ENCODE measurements at places on chromosomes 11 and 22.

- DNase-seq, result no peak
These were observed 316.6 kb downstream of the MIAT start for GRCh38 chr22:26974034-26974433.

- DNase-seq, result no peak
These were observed 9.4 kb upstream of the EI24 start for GRCh38 chr11:125559888-125560287.

- no peak for DNase-seq
These were observed 1.7 kb upstream of the TXNRD2 start for GRCh38 chr22:19943082-19944026.

- DNase-seq, result no peak
These were observed 51.4 kb upstream of the ACAT1 start for GRCh38 chr11:108069947-108070346.

DNA sequence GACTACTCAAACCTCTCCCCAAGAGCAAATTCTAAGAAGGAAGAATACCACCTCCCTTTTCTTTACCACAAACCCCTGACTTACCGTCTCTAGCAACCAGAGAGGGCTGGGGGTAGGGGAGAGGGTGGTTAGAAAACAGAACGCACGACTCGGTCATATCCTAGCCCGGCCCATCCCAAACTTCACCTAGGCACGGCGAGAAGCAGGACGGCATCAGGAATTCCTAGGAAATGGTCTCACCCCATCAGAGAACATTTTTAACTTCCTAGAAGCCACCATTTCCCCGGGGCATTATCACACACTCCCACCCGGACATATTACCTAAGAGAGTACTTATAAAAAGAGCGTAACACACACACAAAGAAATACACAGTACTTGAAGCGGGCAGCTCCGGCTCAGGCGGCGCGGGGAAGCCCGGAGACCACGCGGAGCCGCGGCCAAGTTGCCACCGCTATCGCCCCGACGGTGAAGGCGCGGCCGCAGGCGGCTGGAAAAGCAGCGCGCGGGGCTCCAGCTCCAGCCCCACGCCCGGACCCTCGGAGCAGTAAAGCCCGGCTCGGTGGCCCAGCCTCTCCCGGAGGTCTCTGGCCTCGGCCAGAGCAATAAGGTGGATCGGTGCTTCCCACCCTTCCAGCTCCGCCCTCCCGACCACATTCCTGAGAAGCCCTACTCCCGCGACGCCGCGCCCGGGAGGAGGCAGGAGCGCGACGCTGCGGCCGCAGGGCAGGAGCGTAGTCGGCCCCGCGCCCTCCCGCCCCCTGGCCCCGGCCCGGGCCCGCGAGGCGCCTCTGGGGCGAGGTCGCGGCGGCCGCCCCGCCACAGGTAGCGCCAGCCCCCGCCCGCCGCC is 878 bp downstream of the RRAS2 start:
- DNase-seq, result peak; percentile 54

- no peak for DNase-seq
These were observed 11.0 kb downstream of the SULT4A1 start for GRCh38 chr22:43851058-43851978.

DNA sequence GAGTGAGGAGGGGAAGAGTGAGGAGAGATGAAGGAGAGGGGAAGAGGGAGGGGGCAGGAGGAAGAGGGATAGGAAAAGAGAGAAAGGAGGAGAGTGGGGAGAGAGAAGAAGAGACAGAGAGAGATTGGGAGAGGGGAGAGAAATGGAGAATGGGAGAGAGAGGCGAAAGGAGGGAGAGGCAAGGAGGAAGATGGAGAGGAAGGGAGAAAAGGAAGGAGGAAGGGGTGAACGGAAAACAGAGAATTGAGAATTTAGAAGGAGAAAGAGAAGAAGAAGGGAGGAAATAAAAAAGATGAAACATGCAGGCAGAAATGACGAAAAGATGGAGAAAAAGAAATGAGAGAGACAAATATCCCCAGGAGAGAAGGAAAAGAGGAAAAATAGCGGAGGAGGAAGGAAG is 502.8 kb downstream of the MN1 start:
- no peak for DNase-seq

- DNase-seq, result no peak
These were observed 42.1 kb downstream of the CLMP start for GRCh38 chr11:123152951-123153350.

DNA sequence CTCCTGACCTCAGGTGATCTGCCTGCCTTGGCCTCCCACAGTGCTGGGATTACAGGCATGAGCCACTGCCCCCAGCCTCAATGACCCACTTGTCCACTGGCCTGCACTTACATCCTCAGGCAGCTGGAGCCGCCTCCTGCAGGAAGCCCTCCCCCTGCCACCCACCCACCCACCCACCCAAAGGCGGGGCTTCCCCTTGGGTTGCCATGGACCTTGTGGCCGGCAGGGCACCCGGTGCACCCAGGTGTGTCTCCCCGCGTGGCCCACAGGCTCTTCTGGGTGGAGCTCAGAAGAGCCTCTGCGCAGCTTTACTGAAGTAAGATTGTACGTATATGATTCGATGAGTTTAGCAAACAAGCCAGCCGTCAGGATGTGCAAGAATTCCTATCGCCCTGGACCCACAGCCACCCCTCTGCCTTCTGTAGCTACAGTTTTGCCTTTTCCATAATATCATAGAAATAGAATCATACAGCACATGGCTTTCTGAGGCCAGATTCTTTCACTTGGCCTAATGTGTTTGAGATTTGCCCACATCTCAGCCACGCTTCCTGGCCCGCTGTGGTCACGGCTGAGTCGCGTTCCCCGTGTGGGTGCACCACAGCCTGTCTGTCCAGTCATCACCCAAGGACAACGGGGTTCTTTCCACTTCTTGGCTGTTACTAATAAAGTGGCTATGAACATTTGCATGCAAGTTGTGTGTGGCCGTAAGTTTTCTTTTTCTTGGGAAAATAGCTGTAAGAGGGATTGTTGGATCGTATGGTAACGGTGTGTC is 5.3 kb upstream of the BRSK2 start:
- peak; percentile 47 for DNase-seq

DNA sequence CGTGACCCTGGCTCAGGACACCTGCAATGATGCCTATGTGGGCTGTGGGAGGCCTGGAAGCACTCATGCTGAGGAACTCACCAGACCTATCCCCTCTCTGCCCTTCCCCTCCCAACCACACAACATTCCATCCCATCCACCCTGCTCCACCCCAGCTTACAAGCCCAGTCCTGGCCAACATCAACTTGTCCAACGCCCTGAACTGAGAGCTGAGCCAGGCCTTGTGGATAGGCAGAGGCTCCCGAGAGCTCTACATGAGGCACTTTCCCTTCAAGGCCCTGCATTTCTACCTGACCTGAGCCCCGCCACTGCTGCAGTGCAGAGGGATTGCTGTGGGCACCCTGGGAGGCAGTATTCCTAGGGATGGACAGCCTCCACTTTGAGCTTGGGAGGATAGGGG is 112.4 kb downstream of the PDE2A start:
- no peak for DNase-seq

DNA sequence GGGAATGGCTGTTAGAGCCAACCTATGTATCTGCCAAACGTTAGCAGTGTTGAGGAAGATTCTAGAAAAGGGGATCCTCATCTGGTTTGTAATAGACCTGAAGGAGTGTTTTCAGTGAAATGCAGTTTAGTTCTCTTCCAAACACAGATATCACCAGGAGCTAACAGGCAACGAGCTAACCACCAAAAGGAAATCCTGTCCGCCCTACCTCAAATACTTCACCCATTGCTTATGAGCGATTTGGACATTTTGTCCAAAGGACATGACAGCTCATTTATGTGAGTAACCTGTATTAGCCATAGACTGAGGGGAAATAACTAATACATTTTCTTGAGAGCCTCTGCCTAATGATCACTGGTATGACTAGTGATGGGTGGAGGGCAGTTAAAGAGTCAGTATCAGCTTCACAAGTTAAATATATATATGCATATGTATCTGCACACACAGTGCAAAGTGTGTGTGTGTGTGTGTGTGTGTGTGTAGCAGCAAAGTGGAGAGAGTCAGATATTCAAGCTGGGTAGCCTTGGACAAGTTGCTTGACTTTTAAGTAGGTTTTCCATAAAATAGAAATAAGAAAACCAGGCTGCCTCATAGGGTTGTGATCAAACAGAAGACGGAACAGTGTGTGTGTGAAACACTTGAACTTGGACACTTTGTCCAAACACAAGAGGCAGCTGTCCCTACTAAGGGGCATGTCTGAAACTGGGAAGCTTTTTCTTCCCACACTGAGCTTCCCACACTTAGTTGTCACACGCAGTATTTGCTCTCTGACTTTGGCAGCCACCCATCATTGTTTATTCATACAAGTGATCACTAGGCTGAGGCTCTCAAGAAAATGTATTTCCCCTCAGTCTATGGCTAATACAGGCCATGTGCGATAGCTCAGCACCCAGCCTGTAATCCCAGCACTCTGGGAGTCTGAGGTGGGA is 940 bp upstream of the C11orf91 start:
- DNase-seq, result no peak

DNA sequence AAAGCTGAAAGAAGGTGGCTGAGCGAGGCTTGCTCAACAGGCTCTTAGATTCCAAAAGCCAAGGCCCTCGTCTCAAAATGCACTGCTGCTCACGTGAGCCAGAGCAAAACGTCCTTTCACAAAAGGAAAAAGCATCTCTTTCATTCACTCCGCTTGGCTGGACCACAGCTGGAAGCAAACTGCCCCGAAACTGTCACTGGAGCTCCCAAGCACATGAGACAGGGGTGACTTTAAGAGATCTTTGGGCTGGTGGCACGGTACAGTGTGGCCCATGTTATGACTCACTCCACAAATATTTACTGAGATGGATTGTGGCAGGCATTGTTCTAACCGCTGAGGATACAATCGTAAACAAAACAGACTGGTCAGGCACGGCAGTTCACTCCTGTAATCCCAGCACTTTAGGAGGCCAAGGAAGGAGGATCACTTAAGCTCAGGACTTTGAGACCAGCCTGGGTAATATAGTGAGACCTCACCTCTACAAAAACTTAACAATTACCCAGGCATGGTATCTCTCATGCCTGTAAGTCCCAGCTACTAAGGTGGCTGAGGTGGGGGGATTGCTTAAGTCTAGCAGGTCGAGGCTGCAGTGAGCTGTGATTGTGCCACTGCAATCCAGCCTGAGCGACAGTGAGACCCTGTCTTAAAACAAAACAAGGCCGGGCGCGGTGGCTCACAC is 3.6 kb downstream of the PLA2G6 start:
- no peak for DNase-seq

DNA sequence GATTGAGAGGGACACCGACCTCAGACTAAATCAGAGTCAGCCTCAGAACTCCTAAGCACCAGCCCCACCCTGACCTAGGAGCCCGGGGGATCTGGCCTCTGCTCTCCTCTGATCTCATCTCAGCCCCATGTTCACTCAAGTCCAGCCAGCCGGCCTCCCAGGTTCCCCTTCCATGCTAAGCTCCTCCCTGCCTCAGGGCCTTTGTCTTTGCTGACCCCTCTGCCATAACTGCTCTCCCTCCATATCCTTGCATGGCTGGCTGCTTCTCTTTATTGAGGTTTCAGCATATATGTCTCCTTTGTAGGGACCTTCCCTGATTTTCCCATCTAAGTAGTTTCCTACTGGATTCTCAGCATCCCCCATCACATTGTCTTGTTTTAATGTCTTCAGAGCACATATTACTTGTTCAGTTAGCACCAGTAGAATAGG is 780 bp upstream of the SLC15A3 start:
- no peak for DNase-seq

- DNase-seq, result no peak
These were observed 100.3 kb upstream of the CLPB start for GRCh38 chr11:72534371-72535193.

DNA sequence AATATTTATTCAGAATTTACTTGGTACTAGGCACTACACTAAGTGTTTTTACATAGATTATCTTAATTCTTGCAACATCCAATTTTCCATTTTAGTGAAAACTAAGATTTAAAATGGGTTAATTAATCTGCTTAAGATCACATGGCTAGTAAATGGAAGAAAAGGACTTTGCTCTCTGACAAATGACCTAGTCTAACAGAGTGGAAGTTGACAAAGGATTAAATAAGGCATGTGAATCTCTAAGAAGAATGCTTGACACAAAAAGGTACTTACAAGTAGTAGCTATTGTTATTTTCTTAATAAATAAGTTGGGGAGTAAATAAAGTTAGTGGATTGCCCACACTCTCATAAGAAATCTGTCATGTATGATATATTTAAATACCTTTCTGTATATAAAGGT is 584.8 kb downstream of the DLG2 start:
- no peak for DNase-seq

DNA sequence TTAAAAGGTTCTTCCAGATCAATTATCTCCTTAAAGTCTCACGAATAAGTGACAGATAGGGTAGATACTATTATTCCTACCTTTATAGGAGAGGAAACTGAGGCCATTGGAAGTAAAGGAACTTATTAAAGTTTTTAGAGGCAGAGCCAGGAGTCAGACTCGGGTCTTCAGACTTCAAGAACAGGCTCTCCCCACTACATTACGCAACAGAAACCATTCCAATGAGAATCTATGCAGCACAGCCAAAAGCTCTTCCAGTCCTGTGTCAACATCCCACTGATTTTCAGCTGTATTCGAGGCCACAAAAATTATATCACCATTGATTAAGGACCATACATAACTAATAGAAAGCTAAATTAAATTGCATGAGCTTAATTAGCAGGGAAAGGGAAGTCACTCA is 77.4 kb downstream of the RELT start:
- no peak for DNase-seq

GRCh38 chr11:10205928-10206327 is 88.1 kb downstream of the SBF2 start:
- no peak for DNase-seq

DNA sequence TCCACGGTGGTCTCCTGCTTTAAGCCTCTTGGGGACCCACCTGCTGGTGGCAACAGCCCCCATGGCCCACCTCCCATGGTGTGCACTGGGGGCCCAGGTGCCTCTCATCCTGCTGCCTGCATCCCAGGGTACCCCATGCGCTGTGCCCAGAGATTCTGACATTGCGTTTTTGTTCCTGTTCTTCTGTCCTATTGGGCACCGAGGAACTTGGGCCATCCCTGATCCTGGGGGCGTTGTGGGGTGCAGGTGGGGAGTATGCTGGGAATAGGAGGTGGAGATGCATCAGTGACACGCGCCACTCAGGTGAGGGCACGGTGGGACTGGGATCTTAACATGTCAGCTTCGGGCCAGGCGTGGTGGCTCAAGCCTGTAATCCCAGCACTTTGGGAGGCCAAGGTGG is 12.4 kb upstream of the NAP1L4 start:
- DNase-seq, result no peak

DNA sequence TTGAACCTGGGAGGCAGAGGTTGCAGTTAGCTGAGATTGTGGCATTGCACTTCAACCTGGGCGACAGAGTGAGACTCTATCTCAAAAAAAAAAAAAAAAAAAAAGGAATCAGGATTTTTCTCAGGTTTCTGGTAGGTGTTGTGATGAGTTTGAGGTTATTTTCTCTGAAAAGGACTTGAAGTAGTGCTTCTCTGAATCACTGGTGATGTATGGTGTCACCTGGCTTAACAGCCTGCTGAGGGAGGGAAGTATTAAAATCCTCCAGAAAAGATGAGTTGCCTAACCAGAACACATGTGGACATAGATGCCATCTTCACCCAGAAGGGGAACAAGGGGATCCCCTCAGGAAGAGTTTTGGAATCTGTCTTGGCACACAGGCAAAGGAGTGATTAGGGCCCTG is 20.1 kb downstream of the SMARCB1 start:
- DNase-seq, result no peak

GRCh38 chr11:113375402-113375801 is 12.2 kb upstream of the ANKK1 start:
- DNase-seq, result no peak

GRCh38 chr22:19859861-19860510 is 5.3 kb upstream of the GNB1L start:
- DNase-seq, result no peak

- no peak for DNase-seq
These were observed 14.9 kb downstream of the TMEM121B start for GRCh38 chr22:17106161-17106784.

Measured in stimulated activated CD4-positive, alpha-beta T cell treated with anti-CD3 and anti-CD28 coated beads, Interleukin-2, amount 100 ng/mL, for 24 hours (primary cell).